ENCODE measurements at places on chromosomes 3 and 15.

DNA sequence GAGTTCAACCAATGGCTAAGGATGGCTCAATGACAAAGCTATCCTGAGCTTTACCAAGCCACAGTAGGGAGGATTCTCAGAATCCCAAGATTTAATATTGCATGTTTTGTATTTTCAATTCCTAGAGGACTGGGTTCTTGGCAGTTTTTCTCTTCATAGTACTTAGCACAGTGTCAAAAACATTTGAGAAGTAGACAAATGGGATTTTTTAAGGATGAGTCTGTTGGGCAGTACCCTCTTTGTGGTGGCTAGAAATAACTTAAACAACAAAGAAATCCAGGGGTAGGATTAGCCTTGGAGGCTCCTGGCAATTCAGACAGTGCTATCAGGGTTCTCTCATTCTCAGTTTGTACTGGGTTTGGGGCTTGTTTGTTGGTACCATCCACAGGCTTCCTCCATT lies 212.8 kb upstream of the RORA start:
- no peak for DNase-seq

- no peak for DNase-seq
Measured at GRCh38 chr15:40064231-40064894, 25.4 kb upstream of the SRP14 start.

DNA sequence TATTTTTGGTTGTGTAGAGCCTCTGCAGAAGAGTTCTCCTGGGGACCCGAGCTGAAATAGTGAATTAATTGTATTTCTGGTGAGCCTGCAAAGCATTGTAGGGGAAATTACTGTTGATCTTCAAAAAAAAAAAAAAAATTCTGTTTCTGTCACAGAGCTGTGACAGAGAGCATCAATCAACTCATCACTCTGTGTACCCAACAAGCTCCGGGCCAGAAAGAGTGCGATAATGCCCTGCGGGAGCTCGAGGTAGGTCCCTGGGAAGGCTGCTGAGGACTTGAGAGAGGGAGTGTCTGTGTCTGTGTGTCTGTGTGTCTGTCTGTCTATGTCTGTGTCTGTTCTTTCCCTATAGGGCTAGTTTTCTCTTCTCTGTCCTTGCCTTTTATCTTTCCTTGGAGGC lies 294.4 kb upstream of the TPM1 start:
- DNase-seq: no peak

- no peak for DNase-seq
Measured at GRCh38 chr3:77489216-77489615, 449.3 kb downstream of the ROBO2 start.

GRCh38 chr3:101979033-101979432 lies 129.7 kb downstream of the NFKBIZ start:
- DNase-seq: no peak

DNA sequence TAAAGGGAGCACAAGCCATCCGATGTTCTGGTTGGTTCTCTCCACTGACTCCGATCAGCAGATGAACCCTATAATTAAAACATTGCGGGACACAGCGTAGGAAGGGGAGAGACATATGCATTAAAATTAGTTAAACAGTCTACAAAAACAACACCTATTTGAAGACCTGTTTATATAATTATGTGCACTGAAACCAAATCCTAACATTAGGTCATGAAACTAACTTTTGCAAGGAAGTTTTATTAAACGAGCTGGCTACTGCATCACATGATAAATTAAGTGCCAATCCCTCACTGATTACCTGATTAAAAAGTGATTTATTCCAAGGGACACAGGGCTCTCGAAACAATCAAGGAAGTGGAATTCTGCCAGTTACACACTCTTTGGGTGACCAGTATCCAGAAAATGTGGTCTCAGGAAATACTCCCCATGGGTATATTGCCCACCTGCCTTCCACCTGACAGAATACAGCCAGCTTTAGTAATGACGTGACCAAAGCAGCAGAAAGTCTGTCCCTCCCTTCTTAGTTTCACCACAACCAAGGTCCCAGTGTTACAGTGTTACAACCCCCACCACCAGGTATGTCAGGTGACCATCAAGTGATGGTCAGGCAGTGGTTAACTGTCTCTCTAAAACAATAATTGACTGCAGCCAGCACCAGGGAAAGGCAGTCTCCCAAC lies 69.5 kb downstream of the HERC1 start:
- DNase-seq: no peak

- no peak for DNase-seq
Measured at GRCh38 chr15:68272721-68273271, 4.7 kb upstream of the FEM1B start.

DNA sequence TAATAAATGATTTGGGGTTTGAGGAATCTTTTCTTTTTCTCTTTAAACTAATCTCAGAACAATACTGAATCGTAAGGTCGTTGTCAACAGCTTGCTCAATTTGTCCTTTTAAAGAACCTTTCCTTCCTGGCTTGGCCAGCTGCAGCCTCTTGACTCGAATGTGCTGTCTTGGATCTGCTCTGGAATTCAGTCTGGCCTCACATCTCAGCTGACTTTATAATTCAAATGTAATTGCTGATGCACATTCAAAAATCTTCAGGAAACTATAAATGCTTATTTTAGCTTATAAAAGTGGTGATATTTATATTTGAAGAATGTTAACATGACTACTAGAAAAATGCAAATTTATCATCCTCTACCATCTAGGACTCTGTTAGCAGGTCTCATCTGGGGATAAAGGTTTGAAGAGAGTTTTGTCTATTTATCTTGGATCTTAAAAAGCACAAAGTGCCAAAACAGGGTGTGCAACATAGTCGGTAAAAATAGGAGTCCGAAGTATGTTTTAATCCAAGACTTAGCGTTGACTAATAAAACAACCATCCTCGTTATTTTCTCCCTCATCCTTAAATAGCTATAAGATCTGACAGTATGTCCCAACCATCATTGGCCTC lies 1035.2 kb downstream of the MCTP2 start:
- no peak for DNase-seq

- DNase-seq: no peak
Measured at GRCh38 chr3:123070510-123070909, 3.7 kb downstream of the PDIA5 start.

DNA sequence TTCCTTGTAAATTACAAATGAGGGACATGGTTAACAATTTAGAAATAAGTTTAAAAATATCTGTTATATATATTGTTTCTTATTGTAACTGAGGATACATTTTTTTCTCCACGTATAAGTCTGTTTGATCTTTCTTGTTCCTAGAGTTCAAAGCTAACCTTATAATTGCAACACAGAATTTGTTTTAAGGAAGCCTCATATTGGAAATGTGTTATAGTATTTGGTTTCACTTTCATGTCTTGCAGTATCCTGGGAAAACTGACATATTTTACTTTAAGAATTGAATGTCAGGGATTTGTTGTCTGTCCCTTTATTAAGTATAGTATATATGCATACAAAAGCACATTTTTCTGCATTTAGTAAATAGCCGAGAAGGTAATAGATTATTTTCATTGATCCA lies 23.5 kb upstream of the NIT2 start:
- no peak for DNase-seq

DNA sequence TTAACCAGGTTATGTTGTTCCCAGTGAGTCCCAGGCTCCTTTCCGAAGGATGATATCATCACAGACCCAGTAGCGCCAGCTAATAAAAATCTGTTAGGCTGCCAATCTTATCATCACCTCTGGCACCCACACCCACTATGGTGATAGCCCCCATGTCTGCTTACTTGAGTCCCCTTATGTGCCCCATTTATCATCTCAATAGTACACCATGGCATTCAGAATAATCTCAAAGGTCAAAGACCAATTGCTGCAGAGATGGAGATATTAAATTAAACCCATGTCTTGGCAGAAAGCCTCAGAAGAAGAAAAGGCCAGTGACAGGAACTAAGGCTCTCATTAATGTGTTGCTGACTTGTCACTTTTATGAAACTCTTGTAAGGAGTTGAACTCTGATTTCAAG lies 32.8 kb downstream of the CPNE4 start:
- DNase-seq: no peak

DNA sequence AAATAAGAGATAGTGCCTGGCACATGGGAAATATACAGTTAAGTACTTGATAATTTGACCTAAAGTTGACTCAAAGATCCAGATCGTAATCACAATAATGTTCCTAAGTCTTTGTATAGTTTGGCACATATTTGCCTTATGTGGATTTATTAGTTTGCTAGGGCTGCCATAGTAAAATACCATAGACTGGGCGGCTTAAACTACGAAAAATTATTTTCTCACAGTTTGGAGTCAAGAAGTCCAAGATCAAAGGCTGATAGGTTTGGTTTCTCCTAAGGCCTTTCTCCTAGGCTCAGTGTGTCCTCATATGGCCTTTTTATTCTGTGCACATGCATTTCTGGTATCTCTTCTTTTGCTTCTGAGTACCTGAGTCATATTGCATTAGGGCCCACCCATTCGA lies 453.7 kb downstream of the NAALADL2 start:
- DNase-seq: no peak

Measured in NCI-H2107 (cell line).